ENCODE measurements at places on chromosomes 4 and X.
A peak's percentile ranks its signal among the peaks of the same experiment; 100 is the strongest.

GRCh38 chr4:98473046-98473445, 185.4 kb downstream of the TSPAN5 start:
- no peak for DNase-seq

- no peak for DNase-seq
These were observed 64.5 kb downstream of the ARL9 start for GRCh38 chr4:56570041-56570440.

GRCh38 chr4:170080496-170080895, 9.3 kb downstream of the AADAT start:
- DNase-seq, result no peak

DNA sequence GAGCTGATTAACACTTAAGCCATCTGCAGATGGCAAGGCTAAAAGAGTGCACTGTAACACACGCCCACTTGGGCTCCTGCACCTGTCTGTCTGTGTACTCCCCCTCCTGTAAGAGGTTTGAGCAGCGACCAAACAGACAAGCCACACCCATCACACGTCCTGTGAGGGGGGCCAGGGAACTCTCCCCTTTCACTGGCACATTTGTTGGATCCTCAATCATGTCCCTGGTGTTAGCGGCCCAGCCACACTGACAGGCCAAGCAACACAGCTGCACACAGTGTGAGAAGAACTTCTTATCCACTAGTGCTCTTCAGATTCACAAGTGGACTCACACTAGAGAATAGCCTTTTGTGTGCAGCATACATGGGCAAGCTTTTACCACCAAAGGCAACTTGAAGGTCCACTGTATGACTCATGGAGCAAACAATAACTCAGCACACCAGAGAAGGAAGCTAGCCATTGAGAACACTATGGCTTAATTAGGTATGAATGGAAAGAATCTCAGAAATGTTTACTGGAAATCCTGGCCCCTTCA, 29.1 kb upstream of the UTP14A start:
- DNase-seq, result no peak

DNA sequence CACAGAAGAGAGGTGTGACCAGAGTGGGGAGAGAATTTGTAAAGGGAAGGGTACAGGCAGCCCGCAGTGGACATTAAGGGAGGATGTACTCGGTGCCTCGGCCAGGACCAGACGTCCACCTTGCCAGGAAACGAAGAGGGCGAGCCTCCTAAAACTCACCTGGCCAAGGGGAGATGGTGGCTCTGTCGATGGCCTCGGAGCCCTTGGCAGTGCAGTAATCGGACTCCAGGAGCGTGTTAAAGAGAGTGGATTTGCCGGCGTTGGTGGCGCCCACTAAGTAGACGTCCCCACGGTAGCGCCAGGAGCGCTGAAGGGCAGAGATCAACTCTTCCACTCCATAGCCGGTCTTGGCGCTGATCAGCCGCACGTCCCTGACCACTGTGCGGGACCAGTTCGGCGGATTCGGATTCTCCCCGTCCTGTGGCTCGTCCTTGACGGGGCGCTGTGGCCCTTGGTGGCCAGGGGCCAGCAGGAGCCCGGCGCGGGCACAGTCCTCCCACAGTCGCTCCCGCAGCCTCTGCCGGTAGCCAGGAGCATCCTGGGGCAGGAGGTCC, 1.0 kb downstream of the NOA1 start:
- no peak for DNase-seq

- DNase-seq, result no peak
These were observed 535.2 kb upstream of the FAT1 start for GRCh38 chr4:187258651-187259401.

- DNase-seq, result no peak
These were observed 310.7 kb downstream of the STK32B start for GRCh38 chr4:5361968-5362367.

DNA sequence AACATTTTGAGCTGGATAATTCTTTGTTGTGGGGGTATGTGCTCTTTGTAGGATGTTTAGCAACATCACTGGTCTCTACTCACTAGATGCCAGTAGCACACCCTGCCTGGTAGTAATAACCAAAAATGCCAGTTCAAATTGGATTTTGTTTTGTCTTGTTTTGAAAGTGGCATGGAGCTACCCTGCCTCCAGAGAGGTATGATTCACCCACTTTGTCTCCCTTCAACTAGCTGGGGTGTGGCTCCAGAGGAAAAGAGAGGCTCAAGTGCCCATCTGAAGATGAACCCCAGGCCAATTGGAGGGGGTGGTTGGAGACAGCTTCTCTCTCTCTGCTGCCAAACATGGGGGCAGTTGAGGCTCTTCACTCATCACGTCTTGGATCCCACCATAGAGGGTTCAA, 34.5 kb downstream of the NIPAL1 start:
- DNase-seq, result no peak

GRCh38 chr4:99949034-99949998, 759 bp downstream of the H2AZ1 start:
- DNase-seq, result peak; percentile 82

- DNase-seq, result no peak
These were observed 182.9 kb upstream of the NHS start for GRCh38 chrX:17192106-17192505.

- no peak for DNase-seq
These were observed 107.7 kb downstream of the SMIM20 start for GRCh38 chr4:26021417-26022345.

DNA sequence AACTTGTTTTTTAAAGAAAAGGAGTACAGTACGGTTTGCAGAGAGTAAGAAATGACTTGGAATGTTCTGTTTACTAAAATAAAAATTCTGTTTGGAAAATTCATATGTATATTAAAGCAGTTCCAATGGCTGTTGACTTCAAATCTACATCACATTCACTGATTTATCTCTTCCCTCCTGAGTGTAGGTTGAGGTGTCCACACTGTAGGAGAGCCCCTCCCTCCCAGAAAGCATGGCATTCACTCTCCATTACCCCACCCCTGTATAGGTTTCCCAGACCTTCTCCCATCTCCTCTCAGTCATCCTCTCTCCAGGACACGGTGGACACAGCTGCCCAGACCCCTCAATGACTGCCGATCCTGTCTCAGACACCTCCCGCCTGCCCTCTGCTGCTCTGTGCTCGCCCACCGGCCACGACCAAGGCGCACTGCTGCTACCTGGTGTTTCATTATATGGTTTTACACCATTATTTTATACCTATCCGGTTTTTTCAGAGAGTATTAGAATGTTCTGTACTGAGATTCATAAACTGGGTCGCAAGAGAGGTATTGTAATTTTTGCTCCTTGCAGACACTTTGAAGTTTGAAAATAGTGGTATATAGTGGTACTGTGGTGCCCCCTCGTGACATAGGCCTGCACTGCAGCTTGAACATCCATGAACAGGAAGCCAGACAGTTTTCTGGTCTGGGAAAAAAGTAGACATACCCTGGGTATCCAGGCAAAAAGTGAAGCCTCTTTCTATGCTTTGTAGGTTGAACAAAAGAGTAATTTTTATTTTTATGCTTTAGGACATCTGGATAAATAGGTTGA, 38.8 kb upstream of the BEX4 start:
- peak; percentile 28 for DNase-seq

GRCh38 chr4:38601244-38601915, 62.6 kb upstream of the KLF3 start:
- no peak for DNase-seq

DNA sequence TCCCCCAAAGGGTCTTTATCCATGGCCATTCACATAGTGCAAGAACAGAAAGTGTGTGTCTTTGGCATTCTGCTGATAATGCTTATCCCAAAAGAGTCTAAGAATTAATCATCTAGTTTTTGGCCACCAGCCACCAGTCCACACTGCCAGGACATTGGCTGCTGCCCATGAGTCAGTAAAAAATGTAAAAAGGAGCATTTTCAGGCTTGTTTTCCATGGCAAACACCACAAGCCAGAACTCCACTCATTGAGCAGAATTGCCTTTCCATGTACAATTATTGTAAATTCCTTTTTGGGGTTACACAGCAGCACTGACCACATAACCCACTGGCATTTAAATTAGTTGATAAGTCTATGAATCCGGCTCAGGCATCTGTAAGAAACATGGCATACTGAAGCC, 89.2 kb upstream of the PRDX4 start:
- no peak for DNase-seq

GRCh38 chr4:95506264-95506663, 42.5 kb downstream of the UNC5C start:
- DNase-seq, result peak; percentile 5

All from RWPE1 (cell line).